ENCODE measurements at places on chromosomes 7 and 10.

DNA sequence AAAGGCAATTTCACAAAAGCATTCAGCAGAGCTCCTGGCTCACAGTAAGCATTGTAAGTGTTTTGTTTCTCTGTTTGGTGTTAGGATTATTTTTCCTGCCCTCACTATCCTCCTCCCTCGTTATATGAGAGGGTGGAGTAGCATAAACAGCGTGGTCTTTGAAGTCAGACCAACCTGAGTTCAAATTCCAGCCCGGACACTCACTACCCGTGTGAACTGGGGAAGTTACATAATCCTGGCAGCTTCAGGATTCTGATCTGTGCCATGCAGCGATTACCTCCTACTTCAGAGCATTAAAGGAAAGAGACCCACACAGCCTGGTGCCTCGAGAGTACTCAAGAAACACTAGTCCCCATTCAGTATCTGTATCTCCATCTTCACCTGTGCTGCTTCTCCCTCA is 386.5 kb downstream of the INHBA start:
- DNase-seq = no peak

DNA sequence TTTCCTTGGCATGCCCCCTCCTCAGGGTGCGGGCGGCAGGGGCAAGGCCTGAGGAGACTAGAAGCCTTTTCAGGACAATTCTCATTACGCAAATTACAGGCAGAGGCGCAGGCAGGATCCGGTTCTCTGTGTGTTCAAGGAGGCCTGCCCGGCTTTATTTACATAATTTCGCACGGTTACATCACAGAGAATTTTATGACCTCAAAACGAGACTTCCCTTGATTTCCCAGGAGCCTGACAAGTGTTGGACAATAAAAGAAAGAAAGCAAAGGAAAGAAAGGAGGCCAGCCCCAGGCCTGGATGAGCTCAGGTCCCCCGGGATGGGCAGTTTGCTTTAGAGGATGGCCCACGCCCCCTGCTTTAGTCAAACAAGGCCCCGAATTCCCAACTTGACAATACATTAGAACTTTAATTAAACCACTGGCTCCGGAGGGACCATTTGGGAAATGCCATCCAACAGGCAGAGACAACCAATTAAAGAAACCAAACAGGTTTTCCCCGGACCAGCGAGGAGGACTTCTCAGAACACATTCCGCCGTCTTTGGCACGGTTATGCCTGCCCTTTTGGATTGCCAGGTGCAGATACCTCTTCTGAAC is 2.9 kb downstream of the MNX1 start:
- no peak for DNase-seq

DNA sequence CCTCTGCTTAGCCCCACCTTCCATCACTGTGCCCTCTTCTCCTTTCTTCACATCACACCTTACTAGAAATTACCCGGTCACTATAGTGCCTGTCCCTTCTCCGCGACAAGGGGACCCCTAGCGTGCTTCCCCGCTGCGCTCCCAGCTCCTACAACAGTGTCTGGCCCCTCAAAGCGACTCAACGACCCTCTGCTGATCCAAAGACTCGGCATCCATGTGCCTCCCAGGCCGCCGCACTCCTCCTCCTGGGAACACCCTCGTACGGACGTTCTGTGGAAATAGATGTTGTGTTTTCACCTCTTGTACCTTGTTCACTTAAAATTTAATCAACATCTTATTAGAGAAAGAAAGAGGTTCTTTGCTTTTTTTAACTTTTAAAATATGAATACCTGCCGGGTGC is 463.5 kb downstream of the DNAJB6 start:
- no peak for DNase-seq

DNA sequence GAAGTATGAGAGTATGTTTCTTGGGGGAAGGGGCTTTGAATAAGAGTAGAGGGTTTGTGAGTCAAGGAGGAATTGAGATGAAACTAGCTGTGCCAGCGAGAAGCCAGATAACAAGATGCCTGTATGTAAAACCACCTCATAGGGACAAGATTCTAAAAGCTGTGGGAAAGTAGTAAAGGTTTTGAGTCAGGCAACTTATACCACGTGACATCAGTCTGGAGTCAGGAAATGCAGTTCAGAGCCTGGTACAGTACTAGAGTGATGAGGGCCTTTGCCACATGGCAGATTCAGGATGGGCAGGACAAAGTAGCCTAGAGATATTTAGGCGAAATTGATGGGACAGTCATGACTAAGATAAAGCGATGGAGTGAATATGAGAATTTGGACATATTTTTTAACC is 140.2 kb upstream of the PLXDC2 start:
- DNase-seq = no peak

GRCh38 chr7:1236132-1236661 is 3.5 kb downstream of the UNCX start:
- no peak for DNase-seq

Data from KG1 (cell line).